Uterus (tissue), 4 donors: ENCODE measurements at places on chromosomes 3 and 15. TPM values are rescaled to one million over a fixed set of nuclear protein-coding genes. Genes with fewer than 3 reads are reported as not detected.

DNA sequence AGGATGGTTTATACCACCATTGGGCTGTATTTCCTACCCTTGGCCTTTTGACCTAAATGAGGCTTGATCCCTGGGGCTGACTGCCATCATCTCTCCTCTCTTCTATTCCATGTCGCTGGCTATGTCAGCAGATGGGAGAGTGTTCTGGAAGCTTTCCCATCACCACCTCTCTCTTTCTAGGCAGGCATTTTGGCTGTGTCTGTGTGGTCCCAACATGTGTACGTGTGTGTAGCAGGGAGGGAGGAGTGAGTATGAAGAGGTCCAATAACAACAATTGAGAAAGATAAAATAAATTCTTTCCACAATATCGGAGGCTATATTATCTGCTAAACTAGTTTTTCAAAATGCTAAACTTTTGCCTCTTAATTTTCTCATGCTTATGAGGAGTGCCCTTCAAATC is 34.1 kb downstream of the CGNL1 start:
- H3K27ac ChIP-seq: no peak overlapping the region
- H3K27me3 ChIP-seq: no peaks in the 10 kb centered on the region
- no peaks in the 10 kb centered on the region for H3K4me1 ChIP-seq
- H3K36me3 ChIP-seq: no peaks in the 10 kb centered on the region
- H3K4me3 ChIP-seq: no peak overlapping the region

- peak overlapping the region; percentile 77 for H3K27ac ChIP-seq
- peak overlapping the region; percentile 23 for H3K4me3 ChIP-seq
- peak; percentile 95 for DNase-seq
These were observed 145.5 kb upstream of the TPM1 start for GRCh38 chr15:62896969-62897486.

DNA sequence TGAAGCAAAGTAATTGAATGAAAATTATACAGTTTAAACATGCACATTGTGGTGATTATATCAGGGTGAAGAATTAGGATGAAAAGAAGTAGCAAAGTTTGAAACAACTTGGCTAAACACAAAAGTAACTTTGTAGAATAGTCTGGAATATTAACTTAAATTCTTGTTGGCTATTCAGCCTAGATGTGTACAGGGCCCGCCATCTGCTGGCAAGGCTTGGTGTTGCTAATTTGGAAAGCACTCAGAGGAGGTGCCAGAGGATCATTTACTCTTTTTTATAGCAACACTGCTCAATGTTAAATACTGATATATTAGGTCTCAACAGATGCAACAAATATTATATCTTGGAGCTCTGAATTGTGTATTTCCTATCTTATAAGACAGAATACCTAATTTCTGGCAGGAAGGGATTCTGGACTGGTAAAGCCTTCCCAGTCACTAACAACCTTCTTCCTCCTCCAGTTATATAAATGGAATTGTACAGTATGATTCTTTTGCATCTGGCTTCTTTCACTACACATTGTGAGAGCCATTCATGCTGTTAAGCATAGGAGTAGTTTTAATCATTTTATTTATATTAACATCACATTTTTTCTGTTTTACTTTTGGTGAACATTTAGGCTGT is 36.1 kb downstream of the TTC23 start:
- no peaks in the 10 kb centered on the region for H3K27me3 ChIP-seq
- DNase-seq: peak; percentile 83
- H3K36me3 ChIP-seq: no peaks in the 10 kb centered on the region
- no peak overlapping the region for H3K4me3 ChIP-seq
- peak overlapping the region; percentile 69 for H3K27ac ChIP-seq

GRCh38 chr3:125496701-125497100 is 23.3 kb downstream of the SNX4 start:
- DNase-seq: no peak
- no peak overlapping the region for H3K27ac ChIP-seq
- no peaks in the 10 kb centered on the region for H3K36me3 ChIP-seq
- no peaks in the 10 kb centered on the region for H3K27me3 ChIP-seq
- no peaks in the 10 kb centered on the region for H3K4me1 ChIP-seq

DNA sequence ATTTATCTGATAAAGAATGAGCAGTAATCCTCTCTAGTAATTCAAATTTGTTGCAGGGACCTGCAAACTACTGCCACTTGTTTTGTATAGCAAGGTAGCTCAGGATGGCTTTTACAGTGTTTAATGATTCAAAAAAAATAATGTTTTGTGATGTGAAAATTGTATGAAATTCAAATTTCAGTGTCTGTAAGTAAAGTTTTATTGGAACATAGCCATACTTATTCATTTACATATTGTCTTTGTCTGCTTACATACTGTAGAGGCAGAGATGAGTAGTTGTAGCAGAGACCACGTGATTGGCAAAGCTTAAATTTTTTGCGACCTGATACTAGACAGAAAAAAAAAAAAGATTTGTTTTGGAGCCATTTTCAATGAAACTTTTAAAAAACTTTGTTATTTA is 6.5 kb upstream of the UTS2B start:
- no peak overlapping the region for H3K27ac ChIP-seq
- no peaks in the 10 kb centered on the region for H3K36me3 ChIP-seq
- H3K27me3 ChIP-seq: no peaks in the 10 kb centered on the region

NPRL2 gene
- total RNA-seq: 16.4 TPM

DNA sequence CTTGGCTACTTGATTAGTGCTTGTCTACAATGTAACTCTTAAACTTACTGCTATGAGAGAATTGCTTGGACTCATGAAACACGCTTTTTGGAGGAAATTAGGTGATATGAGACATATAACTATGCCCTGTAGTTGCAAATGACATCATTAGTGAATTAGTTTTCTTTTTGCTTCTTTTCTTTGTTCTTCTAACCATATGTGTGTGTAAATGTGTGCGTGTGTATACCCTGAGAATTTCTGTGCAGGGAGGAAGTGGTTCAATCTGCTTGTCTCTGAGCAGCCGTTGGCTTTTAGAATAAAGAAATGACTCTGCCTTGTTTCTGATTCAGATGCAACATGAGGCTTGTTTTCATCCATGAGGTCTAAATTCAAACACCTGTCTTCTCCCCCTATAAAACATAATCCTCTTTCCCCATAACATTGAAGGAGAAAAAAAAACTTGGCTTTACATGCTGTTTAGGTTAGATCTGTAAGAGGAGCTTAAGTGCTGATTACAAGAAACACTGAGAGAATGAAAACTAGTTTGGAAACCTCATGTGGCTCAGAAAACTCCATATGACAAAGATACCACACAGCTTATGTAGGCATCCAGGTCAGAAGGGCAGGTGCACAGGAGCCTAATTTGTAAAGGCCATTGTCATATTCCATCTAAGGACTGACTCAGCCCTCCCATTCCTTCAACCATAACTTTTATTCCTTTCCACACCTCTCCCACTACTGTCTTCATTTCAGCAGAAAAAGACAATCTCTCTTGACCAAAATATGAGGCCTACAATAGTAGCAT is 30.5 kb upstream of the BLM start:
- H3K4me3 ChIP-seq: no peak overlapping the region
- no peak overlapping the region for H3K27ac ChIP-seq
- DNase-seq: no peak
- H3K27me3 ChIP-seq: no peaks in the 10 kb centered on the region

SCAPER gene
- 10.6 TPM for total RNA-seq

- H3K27me3 ChIP-seq: no peaks in the 10 kb centered on the region
- H3K27ac ChIP-seq: no peak overlapping the region
- H3K4me3 ChIP-seq: no peak overlapping the region
- H3K36me3 ChIP-seq: no peaks in the 10 kb centered on the region
These were observed 67.6 kb downstream of the FNDC3B start for GRCh38 chr3:172106989-172107388.

SGO1 gene
- not detected for total RNA-seq

GRCh38 chr3:176759815-176760506 is 437.3 kb downstream of the TBL1XR1 start:
- no peak overlapping the region for H3K27ac ChIP-seq
- no peak for DNase-seq
- H3K36me3 ChIP-seq: no peaks in the 10 kb centered on the region
- H3K4me3 ChIP-seq: no peak overlapping the region
- H3K27me3 ChIP-seq: no peaks in the 10 kb centered on the region

PRSS50 gene
- not detected for total RNA-seq

SPINK8 gene
- total RNA-seq: not detected

DNA sequence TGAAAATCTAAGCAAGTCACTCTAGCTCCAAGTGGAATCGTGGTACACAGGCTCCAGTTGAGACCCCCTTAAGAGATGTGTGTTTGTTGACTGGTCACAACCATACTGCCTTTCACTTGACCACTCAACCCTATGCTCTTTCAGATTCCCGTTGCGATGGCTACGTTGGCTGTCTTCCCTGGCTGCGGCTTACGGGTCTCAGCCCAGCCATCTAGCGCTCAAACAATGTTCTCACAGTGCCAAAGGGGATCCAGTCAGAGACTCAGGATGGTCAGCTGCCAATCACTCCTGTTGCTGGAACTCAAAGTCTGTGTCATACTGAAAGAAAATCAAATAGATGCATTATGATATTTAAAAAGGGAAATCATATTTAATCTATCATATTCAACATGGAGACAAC is 237.6 kb downstream of the ITPR1 start:
- H3K27me3 ChIP-seq: no peaks in the 10 kb centered on the region
- no peak overlapping the region for H3K4me3 ChIP-seq
- no peaks in the 10 kb centered on the region for H3K4me1 ChIP-seq
- no peak for DNase-seq

SCN11A gene
- not detected for total RNA-seq

PLIN1 gene
- total RNA-seq: 0.48 TPM

MCCC1 gene
- 20.5 TPM for total RNA-seq

HHATL gene
- total RNA-seq: 0.62 TPM

GRCh38 chr3:157263027-157263426 is 103.1 kb upstream of the CCNL1 start:
- no peaks in the 10 kb centered on the region for H3K27me3 ChIP-seq
- no peaks in the 10 kb centered on the region for H3K4me1 ChIP-seq
- H3K27ac ChIP-seq: no peak overlapping the region
- DNase-seq: no peak
- no peaks in the 10 kb centered on the region for H3K36me3 ChIP-seq

DNA sequence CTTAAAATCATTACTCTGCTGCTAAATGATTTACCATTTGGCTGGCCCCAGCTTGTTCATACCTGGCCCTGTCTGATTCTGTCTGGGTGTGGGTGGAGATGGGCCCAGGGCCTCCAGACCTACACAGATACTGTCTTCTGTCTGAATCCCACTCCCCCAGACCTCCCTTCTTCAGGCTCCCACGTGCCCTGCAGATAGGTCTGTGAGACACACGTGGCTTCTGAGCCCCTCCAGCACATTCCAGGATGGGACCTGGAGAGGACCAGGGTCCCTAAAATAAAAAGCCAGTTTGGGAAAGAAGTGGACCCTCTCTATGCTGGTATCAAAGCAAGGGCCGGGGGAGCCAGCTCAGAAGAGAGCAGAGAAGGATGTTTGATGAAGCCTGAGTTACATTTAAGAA is 14.6 kb upstream of the CEMIP start:
- no peak for DNase-seq
- H3K27me3 ChIP-seq: no peaks in the 10 kb centered on the region
- no peaks in the 10 kb centered on the region for H3K36me3 ChIP-seq
- H3K4me1 ChIP-seq: no peaks in the 10 kb centered on the region

DNA sequence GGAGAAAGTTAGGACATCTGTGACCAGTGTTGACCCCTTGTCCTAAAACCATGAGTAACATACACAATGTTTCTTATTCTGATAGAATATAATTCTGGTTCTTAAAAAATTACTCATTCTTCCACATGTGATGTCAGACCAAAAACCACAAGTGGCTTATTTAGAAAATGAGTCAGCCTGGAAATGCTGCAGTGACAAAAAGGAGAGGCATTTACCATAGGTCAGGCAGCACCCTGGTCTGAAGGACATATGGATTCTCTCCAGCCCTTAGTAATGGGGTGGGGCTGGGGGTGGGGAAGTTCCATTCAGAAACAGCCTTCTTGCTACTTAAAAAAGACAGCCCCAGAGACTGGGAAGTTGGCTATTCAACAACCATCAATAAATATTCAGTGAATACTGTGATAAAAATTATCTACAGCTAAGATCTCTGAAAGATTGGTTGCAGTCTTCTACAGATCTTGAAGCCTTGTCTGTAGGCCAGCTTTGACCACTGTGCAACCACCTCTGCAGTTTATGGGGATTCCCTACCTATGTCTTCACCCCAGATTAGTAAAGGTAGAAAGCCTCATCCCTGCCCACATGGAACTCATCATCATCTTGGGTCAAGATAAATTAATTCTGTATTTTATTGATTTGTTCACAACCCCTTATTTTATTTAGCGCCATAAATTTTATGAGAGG is 34.9 kb upstream of the TIMP4 start:
- no peaks in the 10 kb centered on the region for H3K27me3 ChIP-seq
- H3K4me1 ChIP-seq: no peaks in the 10 kb centered on the region
- peak; percentile 45 for DNase-seq
- no peaks in the 10 kb centered on the region for H3K36me3 ChIP-seq

DNA sequence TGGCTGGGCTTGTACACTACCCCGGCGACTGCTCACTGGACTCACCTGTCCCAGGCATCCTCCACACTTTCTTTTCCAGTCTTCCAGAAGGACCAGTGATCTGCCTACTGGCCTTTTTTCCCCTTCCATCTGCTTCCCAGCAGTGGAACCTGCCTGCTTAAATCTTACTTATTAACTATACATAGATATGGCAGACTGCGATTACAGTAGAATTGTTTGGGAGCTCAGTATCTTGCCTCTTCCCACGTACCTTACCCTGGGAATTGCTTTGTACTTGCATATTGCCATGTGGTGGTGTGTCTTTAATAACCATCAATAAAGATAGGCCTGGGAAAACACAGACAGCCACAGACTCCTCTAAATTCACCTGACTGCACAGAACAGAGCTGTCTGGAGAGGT is 11.8 kb upstream of the HES1 start:
- no peaks in the 10 kb centered on the region for H3K4me1 ChIP-seq
- H3K36me3 ChIP-seq: no peaks in the 10 kb centered on the region
- no peak overlapping the region for H3K4me3 ChIP-seq
- H3K27ac ChIP-seq: no peak overlapping the region
- DNase-seq: no peak

- H3K4me1 ChIP-seq: no peaks in the 10 kb centered on the region
- no peaks in the 10 kb centered on the region for H3K27me3 ChIP-seq
- no peak overlapping the region for H3K27ac ChIP-seq
- no peak for DNase-seq
These were observed 109.7 kb downstream of the OCA2 start for GRCh38 chr15:27989427-27989826.
